Tibial nerve (tissue), 4 donors: ENCODE measurements at places on chromosomes 7 and 10. TPM values are rescaled to one million over a fixed set of nuclear protein-coding genes. Genes with fewer than 3 reads are reported as not detected.

PCBD1 gene
- total RNA-seq = 57.7 TPM

DNA sequence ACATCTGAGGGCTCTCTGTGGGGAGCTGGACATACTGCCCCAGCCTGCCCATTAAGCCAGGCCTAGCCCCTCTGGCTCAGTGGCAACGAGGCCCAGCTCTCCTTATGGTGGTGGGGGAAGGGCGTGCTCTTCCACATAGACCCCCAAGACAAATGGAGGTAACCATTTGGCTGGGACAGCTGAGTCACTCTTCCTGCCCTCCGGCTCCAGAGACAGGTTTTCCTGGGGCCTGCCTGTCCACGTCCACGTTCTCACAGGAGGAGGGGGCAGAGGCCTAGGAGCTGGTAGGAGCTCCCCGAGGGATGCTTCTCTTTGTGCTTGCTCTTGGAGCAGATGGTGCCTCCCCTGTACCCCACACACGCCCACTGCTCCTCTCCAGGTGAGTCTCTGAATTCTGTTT is 33.5 kb downstream of the TSPAN15 start:
- no peak for DNase-seq

DNA sequence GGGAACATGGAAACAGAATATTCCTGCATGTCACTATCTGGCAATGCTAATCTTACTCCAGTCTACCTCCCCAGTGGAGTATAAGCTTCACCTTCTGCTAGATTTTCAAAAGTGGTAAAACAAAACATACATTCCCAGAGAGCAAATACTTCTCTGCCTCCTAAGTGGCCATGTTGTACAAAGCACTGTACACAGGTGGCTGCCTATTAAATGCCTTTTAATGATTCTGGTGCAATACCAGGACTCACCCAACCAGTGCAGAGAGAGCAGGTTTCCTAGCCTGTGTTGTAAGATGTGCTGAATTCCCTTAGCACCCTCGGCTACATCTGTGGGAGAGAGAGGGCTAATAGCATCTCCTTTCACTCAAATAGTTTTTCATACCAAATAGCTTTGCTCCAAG is 684.3 kb upstream of the NRP1 start:
- no peak for DNase-seq

GRCh38 chr7:947391-948210 is 6.9 kb downstream of the ADAP1 start:
- DNase-seq = no peak
